ENCODE measurements at places on chromosomes 16 and 17.

- no peak for DNase-seq
These were observed 215.5 kb downstream of the MRTFB start for GRCh38 chr16:14286368-14287230.

DNA sequence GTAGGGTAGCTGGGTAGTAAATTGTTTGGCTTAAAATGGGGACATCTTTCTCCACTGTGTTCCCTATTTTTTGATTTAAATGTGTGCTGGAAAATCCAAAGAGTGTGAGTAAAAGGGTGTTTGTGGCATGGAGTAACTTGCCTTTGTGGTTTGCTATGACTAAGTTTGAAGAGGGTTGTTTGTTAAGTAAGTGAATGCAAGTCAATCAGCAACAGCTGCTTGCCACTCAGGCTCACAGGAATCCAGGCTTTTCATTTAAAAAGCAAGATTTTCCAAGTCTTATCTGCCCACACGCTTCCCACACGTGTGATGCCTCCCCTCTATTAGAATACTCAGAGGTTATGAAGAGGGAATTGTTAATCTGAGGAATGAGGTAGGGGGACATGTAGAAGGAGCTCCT, 847.7 kb upstream of the RBFOX1 start:
- DNase-seq = no peak

- DNase-seq = no peak
These were observed 52.1 kb downstream of the CMIP start for GRCh38 chr16:81496742-81497141.

GRCh38 chr16:56669005-56669839, at the start of gene MT1H:
Gene MT1H, plus strand, starts transcription at chr16:56669814. Its CDS starts 71 bp downstream, at chr16:56669885.
- DNase-seq = no peak

DNA sequence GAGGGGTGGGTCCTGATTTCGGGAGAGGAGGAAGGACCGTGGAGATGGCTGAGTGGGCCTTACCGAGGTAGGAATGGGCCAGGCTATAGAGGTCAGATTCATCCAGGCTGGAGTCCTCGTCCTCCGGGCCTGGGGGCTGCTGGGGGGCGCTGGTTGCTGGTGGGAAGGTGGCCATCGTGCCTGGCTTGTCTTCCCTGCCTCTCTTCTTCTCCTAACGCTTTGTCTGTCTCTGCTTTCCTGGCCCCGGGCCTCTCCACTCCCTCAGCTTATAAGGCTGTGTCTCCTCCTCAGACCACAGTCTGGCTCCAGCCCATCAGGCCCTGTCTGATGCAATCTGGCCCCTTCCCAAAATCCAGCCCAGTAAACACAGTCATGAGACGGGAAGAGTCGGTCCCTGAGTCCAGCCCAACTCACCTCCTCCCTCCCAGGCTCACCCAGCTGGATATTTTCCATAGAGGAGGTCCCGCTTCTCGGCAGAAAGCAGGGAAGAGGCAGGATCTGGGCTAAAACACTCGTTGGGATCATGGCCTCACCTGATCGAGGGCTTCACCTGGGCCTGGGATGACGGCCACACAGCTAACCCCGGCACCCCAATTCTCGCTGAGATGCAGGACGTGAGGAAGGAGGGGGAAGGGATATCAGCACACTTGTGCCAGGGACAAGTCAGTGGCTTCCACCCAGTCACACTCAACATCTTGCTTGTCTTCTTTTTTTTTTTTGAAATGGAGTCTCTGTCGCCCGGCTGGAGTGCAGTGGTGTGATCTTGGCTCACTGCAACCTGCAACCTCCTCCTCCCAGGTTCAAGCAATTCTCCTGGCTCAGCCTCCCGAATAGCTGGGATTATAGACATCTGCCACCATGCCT, at the start of gene NUPR1:
NUPR1 (minus strand) TSS at position 242 of the 864 bp plus-strand sequence; CDS start at position 175, 67 bp downstream.
- DNase-seq = peak; percentile 98

GRCh38 chr16:14362774-14363371, 267.2 kb downstream of the PARN start:
- peak; percentile 57 for DNase-seq

GRCh38 chr16:19883966-19884485, 622 bp downstream of the GPRC5B start:
- DNase-seq = peak; percentile 36

DNA sequence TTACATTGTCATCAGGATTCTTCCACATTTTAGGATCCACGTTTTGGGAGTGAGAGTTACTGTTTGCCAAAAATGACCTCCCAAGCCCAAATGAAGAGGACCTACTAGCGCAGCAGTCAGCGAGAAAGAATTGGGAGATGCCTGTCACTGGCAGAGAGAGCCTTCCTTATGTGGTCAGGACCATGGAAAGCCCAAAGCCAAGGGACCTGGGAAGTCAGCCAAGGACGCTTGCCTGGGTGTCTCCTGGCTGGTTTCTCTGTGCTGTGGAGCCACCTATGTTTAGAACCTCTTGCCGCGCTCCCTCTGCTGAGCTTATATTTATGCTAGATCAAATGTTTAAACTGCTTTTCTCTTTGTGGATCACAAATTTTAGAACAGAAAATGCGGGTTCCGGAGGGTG, 24.9 kb upstream of the RHBDL3 start:
- DNase-seq = no peak
